ENCODE measurements at places on chromosomes 2 and 18.
A peak's percentile ranks its signal among the peaks of the same experiment; 100 is the strongest.

DNA sequence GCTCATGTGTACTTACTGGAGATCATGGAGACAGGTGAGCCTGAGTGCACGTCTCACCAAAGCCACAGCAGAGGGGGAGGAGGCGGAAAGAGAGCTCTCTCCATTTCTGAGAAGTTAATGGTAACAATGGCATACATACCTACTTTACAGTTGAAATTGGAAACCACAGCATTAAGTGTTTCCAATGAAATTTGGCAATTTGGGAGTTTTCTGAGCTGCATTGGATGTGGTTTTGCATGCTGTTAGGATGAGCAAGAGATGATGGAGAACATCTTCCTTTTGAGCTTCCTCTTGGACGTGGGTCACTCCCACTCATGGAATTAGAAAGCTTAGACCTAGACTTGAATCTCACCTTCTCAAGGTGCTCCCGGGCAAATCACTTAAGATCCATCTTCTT lies 25.5 kb upstream of the IL37 start:
- DNase-seq: no peak

DNA sequence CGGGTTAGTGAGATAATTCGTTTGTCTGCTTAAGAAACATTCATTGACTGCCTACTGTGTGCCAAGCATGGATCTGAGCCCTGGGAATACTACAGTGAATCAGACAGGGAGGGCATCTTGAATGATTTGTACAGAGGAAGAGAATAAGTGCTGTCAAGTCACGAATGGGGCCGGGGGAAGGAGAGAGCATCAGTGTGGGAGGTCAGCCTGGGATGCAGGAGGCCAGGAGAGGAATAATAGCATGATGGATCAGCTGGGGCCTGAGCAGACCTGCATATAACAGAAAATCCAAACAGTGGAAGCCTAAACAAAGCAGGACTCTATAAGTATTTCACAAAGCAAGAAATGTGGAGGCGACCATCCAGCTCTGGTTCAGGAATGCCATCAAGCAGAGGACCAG lies 55.4 kb upstream of the PAX8 start:
- no peak for DNase-seq

- DNase-seq: no peak
Observed at GRCh38 chr2:36886664-36887063, 79.7 kb downstream of the STRN start.

- DNase-seq: no peak
Observed at GRCh38 chr2:239819974-239820555, 205.1 kb downstream of the NDUFA10 start.

DNA sequence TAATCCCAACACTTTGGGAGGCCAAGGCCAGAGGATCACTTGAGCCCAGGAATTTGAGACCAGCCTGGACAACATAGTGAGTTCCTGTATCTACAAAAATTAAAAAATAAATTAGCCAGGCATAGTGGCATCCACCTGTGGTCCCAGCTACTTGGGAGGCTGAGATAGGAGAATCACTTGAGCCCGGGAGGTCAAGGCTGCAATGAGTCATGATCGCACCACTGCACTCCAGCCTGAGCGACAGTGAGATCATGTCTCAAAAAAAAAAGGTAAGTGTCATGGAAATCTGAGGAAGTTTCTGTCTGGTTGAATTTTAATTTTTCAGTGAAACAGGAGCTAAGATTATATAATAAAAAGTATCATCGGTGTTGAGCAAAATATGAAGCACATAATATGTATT lies 2.5 kb upstream of the C2orf15 start:
- no peak for DNase-seq

- DNase-seq: no peak
Observed at GRCh38 chr2:133167223-133167622, 401.0 kb downstream of the NCKAP5 start.

DNA sequence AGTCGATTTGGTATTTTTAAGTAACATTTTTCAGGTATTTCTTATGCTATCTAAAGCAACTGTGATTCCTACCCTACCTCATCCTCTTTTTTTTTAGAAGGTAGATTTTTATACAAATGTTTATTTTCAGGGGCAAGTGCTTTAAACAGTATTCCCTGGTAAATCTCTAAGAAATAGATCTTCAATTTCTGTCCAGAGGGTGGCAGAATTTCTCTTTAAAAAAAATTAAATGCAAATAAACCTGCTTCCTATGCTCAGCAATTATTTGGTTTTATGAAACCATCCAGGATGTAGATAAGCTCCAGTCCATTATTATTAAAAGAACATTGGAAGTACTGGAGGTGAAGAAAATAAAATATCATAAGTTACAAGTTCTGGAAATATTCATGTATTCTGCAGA lies 191.9 kb downstream of the MYO3B start:
- no peak for DNase-seq

- DNase-seq: no peak
Observed at GRCh38 chr2:3600256-3600855, 5.4 kb downstream of the COLEC11 start.

- no peak for DNase-seq
Observed at GRCh38 chr2:6755456-6755855, 110.3 kb downstream of the CMPK2 start.

- DNase-seq: no peak
Observed at GRCh38 chr2:175080479-175080878, 75.3 kb upstream of the CHN1 start.

DNA sequence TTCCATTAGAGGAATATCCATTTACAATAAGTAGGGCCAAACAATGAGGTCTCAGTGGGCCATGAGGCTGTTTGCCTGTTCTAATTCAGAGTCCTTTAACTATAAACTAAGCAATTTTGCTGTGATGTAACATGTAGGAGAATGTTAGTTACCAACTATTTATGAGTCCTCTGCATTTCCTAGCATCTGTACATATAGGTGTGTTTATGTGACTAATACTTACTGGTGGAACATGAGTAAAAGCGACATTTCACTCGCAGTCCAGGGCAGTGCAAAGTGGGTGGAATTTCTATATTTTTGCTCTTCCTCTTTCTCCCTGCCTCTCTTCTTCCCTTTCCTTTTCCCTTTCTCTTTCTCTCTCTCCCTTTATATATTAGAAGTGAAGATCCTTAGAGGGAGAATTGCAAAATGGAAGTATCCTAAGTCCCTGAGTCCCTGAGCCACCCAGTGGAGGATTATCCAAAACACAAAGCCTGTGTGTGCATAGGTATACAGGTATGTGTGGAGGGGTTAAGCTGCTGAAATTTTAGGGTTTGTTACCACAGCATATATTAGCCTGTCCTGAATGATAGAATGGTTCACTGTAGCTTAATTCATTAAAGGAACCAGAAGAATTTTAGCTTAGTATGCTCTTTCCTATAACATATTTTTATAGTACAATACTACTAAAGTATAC lies 487.0 kb upstream of the FANCL start:
- DNase-seq: no peak

- no peak for DNase-seq
Observed at GRCh38 chr2:129880309-129880708, 99.2 kb upstream of the RAB6C start.

- DNase-seq: no peak
Observed at GRCh38 chr2:144430722-144431391, 89.1 kb downstream of the ZEB2 start.

- peak; percentile 69 for DNase-seq
Observed at GRCh38 chr2:9951272-9951521, 296 bp upstream of the GRHL1 start.

DNA sequence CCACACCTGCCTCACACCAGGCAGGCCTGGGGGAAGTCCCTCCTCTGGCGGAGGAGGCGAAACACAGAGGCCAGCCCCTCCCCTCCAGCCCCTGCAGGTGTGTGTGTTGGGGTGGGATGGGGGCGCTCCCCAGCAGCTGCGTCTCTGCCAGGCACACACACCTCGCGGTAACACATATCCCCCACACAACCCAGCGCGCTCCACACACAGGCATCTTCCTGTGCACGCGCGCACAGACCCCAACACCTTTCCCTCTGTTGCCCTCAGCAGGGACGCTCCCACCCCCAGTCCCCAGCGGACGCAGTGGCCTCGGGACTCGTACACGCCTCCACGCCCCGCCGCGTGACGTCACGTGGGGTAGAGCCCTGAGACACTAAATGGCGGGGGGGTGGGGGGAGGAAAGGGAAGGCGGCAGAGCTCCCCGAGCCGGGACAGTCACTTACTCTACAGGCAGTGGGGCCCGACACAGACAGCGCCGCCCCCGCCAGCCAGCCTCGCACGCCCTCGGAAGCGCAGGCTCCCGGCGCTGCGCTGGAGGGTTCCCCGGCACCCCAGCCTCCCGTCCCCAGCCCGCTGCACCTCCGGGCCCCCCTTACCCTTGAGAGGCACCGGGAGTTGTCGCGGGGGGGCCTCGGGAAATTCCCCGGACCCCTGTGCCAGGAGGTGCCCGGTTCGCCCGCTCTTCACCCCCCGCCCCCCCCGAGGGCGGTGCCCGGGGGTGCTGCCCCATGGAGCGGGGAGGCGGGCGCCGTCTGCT lies at the start of gene WNT10A:
Gene WNT10A (plus strand): TSS at position 751 of the 757 bp plus-strand sequence. CDS start 144 bp downstream, outside the sequence.
- no peak for DNase-seq

- DNase-seq: no peak
Observed at GRCh38 chr18:61876899-61877298, 15.9 kb downstream of the RNF152 start.

DNA sequence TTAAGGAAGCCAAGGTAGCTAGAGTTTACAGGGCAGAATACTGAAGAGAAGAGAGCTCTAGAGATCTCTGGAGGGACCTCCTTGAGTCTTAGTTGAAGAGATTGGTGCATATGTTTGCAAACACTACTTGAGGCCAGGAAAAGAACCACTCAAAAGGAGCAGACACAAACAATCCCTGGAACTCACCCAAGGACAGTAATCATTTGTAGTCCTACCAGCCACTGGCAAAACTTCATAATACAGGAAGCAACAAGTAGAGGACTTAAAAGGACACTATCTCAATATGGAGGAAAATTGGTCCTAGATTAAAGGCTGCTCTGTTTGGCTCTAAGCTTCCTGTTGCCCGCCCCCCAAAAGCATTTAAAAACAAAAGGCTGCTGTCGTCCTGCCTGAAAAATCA lies 46.9 kb upstream of the UBXN4 start:
- no peak for DNase-seq

DNA sequence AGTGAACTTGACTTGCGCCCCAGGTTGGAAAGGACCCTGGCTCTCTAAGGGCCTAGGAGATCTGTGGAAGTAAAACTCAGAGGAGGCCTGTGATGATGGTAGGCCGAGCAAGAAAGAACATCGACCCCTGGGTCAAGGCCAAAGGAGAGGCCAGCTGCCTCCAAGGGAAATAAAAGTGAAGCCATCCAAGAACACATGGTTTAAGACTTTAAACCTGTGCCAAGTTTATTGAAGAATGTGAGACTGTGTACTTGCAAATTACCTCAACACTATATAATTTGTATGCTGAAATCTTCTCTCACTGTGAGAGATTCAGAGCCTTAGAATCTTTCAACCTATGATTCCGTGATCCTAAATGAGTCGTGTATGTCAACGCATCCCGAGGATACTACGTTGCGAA lies 40.7 kb upstream of the COBLL1 start:
- DNase-seq: no peak

DNA sequence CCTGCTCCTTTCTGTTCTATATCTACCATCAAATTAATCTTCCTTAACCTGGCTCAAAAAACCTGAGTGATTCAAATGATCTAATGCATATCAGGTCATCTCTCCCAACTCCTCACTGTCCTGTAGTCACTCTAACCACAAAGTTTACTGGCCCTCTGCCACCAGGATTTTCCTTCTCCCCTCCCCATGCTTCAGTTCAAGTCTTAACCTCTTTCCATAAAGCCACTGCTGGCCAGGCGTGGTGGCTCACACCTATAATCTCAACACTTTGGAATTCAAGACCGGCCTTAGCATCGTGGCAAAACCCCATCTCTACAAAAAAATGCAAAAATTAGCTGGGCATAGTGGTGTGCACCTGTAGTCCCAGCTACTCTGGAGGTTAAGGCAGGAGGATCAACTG lies 7.5 kb upstream of the SP3 start:
- no peak for DNase-seq

DNA sequence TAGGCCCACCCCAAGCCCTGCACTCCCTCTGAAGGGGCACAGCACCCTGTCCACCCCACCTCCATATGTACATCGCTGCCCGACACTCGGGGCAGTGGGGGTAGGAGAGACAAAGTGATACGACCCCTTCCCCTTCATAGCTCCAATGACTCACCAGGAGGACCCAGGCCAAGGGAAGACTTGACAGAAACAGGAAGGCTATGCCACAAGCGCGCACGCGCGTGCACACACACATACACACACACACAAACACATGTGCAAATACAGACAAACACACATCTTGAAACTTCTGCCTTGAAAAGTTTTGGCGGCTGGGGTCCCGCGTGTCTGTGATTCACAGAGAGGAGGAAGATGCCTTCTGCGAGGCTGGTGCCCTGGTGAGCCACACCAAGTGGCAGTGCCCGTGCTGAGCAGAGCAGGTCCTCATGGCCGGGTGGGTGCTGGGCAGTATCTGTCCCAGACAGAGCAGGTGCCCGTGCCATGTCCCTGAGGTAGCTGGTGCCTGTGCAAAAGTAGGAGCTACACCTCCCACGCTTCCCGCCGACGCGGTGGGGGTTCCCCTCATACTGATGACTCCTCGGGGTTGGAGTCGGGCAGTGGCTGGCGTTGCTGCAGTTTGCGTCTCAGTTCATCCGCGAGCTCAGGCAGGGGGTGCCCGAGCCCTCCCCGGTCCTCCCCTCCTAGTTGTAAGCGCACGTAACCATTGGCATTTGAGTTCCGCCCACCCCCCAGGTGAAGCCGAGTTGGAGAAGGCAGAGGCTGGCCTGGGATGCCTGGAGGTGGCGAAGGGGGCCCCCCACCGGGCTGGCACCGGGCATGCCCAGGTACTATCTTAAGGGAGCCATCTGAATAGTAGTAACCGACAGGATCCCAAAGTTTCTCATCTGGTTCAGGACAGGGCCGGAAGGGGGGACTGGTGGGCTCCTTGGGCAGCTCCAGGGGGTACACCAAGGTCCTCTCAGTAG lies 2.5 kb upstream of the ANKRD39 start:
- DNase-seq: no peak

GRCh38 chr18:27662537-27662936 lies 477.4 kb upstream of the CHST9 start:
- DNase-seq: no peak

- no peak for DNase-seq
Observed at GRCh38 chr2:222375798-222376197, 48.5 kb upstream of the SGPP2 start.

DNA sequence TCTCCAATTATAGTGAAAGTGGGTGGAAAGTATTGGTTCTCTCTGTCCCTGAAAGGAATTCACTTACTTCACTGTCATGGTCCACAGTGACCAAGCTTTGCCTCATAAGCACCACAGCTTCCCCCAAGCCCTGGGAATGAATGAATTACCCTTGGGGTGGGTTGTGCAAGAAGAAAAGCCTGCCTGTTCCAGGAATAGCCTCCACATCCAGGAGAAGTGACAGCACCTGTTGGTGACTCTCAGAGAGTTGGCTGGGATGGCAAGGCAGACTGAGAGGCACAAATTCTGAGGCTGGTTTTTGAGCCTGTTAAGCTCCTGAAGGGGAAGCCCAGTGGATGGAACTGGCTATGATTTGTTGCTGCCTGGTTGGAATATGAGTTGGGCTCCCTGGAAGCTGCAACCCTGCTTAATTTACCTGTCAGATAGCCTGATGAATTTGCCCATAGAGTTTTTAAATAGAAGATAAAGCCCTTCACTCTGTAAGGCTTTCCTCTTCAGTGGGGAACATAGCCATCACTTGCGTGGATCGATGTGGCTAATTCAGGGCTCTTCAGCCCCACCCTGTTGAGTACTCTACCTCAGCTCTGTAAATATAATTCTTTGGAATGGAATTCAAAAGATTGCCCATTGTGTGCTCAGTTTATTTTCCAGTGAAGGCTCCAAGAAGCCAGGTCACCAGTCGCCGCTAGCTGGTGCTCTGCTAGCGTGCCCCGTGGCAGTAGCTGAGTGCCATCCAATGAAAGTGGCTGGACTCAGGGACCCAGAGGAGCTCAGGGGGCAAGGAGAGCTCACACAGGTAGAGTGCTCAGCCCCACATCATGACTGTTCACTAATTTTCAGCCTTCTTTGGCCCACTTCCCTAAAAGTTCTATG lies 479.3 kb downstream of the IRS1 start:
- DNase-seq: no peak

Data from AG09319 (cell line).